Retina (tissue), 1 donor: ENCODE measurements at places on chromosomes 12 and 14.

- DNase-seq, result no peak
Observed at GRCh38 chr14:100547633-100548294, 39.5 kb downstream of the BEGAIN start.

DNA sequence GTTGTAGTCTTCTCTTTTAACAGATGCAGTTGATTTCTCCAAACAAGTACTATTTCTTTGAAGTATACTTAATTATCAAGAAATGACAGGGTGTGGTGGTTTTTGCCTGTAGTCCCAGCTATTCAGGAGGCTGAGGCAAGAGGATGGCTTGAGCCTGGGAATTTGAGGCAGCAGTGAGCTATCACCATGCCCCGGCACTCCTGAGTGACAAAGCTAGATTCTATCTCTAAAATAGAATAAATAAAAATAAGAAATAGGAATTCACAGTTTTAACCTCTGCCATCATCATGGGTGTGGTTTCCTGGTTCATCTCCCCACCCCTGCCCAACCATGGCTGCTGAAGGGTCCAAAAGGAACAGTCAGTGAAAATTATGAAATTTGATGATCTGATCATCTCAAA lies 290.2 kb upstream of the FLRT2 start:
- no peak for DNase-seq

DNA sequence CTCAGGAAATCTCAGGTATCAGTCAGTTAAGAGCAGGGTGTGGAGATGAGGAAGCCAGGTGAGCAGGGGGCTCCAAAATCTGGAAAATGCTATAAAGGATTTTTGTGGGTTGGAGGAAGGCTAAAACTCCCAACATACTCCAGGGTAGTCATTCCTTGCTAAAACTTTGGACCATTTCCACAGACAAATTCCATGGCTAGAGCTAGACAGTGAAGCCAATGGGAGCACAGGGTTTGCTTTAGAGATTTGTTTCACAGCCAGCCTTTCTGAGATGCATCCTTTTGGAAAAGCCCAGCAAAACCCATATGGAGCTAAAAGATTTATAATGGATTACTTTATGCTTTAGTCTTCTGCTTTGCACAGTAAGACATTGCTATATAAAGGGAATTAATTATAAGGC lies 146.5 kb downstream of the SAMD4A start:
- no peak for DNase-seq

GRCh38 chr14:45619831-45620230 lies 366.8 kb upstream of the MIS18BP1 start:
- no peak for DNase-seq

- peak; percentile 81 for DNase-seq
Observed at GRCh38 chr14:75654127-75654732, 6.4 kb downstream of the ERG28 start.

DNA sequence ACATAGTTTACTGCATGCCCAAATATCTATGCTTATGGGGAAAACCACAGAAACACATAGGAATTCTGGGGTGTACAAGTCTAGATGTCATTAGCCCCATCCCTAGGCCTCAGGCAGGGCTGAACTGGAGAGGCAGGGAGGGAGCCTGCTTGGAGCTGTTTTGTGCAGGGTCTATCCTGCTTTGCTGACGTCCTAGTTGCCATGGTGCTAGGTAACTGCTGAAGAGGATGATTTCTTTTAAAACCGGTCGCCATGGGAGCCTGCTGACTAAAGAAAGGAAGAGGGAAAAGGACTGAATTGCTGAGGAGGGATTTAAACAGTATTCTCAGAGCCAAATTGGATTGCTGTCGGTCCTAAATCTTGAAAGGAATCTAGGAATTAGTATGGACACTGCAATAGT lies 10.7 kb downstream of the GPR19 start:
- peak; percentile 46 for DNase-seq

DNA sequence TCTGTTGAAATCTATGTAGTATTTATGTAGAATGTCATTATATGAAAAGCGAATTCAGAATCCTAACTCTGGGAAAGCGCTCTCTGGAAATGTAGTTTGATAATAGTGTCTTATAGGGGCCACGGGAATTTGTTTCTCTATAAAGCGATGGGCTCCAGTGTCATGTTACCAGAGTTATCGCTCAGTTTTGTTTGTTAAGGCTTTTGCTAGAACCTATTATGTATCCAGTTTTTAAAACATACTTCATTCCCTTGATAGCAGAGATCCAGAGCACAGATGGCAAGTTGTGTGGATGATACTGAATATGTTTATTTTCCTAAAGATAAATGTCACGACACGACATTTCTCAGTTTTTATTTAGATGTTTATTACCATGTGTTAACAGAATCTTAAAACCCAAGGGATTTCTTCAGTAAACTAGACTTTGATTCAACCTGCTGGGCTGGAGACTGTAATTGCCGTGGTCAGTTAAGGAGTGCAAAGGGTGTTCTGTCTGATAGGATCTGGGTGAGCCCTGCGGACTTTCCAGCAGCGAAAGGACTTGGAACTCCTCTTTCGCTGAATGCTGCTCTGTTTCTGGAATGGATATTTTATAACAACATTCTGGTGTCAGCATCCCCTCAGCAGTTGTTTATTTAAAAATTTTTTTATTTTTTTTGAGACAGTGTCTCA lies 1.7 kb upstream of the DNAH10 start:
- no peak for DNase-seq

GRCh38 chr14:104309657-104310369 lies 171.4 kb downstream of the KIF26A start:
- no peak for DNase-seq

DNA sequence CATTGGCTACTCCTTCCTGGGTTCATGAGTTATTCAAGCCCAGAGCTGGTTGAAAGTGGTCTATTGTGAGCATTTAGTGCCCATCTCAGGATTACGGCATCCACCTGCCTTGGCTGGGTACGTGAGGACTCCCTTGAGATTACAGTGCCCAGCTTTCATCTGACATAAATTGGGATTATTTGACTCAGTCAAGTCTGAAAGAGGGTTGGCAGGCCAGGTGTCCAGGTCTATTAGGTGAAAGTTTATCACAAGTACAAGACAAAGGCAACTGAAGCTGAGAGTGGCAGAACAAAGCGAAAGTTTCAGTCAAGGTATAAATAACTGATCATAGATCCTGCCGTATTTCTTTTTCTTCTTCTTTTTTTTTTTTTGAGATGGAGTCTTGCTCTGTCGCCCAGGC lies 84.6 kb upstream of the ATF7IP start:
- DNase-seq, result no peak

DNA sequence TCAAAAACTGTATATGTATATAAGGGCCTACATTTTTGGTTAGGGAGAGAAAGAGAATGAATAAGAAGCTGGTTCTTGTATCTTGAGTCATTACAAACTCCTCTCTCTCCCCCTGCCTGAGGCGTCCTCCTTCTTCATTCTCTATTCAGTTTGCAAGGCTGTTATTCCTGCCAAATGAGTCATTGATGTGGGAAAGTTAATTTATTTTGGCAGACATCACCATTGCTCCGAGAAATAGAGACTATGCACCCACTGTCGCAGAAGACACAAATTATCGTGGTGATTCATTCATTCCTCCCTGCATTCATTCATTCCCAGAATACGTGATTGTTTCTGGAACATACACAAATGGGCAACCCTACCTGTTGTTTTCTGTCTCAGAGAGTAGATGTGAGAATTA lies 112.5 kb upstream of the MED13L start:
- no peak for DNase-seq
